T-cell (primary cell): ENCODE measurements at places on chromosomes 16 and 17. TPM values are rescaled to one million over a fixed set of nuclear protein-coding genes. Genes with fewer than 3 reads are reported as not detected.

Gene PIP4K2B
- 36.4 TPM for total RNA-seq

Gene KRT40
- total RNA-seq: not detected

DNA sequence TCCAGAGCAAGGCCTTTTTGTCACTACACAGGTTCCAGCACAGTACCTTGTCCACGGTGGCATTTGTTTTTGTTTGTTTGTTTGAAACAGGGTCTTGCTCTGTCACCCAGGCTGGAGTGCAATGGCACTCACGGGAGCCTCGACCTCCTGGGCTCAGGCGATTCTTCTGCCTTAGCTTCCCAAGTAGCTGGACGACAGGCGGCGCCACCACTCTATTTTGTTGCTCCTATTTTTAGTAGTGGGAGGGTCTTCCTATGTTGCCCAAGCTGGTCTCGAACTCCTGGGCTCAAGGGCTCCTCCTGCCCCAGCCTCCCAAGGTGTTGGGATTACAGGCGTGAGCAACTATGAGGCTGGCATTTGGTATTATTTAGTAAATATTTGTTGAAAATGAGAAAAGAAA, 10.3 kb downstream of the MRC2 start:
- DNase-seq: no peak

Gene GNPTG
- total RNA-seq: 64.1 TPM

DNA sequence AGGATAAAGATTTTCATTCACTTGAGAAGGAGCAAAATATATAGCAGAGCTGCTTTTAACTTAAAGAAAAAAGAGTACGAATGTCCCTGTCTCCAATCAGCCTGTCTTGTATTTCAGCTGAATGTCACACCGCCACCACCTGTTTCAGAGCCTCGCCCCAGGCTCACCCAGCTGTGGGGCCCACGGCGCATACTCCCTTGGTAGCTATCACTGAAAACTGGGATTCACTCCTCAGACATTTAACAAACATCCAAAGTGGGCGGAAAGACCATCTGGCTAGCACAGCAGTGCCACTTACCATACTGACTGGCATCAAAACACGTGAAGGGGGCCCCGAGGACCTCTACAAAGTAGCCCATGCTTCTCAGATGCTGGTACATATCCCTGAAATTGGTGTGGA, 25.4 kb upstream of the SLC38A8 start:
- DNase-seq: no peak

- no peak for DNase-seq
Measured at GRCh38 chr17:66612993-66613392, 221.9 kb upstream of the CACNG5 start.

GRCh38 chr16:14307059-14307526, 236.0 kb downstream of the MRTFB start:
- no peak for DNase-seq

DNA sequence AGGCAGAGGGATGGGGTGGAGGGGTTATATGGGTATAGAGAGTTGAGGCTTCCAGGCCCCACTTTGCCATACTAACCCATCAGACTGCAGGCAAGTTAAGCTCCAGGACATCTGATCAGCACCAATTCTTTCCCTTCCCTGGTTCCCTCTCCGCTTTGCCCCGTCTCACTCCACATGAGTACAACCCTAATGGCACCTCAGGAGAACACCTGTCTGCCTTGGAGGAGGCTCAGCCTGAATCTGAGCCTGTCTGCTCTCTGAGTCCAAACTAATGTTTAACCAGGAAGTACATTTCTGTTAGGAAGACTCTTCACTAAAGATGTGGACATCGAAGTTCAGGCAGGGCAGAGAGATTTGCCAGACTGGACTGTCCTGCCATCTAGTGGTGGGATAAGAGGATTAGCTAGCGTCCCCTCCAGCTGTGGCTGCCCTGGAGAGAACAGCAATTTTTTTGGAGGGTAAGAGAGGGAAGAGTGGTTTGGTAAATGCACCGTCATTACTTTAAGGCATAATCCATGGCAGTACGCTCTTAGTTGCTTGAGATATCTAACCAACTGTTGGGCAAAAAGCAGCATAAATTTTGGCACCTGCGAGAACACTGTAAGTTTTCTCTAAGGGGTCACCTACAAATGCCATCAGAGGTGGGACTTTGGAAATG, 29.2 kb upstream of the LRRC75A start:
- DNase-seq: peak; percentile 46

Gene TP53TG3F
- not detected for total RNA-seq

Gene SRSF2
- 382 TPM for total RNA-seq

DNA sequence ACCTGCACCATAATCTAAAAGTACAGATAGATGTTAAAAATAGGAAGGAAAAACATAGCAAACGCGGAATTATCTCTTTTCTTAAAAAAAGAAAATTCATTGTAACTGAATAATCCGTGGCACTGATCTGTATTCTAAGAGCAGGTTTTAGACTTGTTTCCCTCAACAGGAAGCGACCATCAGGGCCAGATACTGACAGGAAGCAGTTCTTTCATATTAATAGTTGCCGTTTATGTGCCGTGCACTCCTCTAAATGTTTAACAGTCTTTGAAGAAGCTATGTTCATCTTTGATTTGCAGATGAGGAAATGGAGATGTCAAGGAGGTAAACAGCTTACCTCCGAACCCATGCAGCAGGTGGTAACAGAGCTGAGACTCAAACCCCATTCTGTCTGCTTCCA, 23.6 kb downstream of the DYNLRB2 start:
- DNase-seq: no peak

- no peak for DNase-seq
Measured at GRCh38 chr17:64164596-64165285, 34.8 kb upstream of the ERN1 start.

Gene PLXDC1
- 9.0 TPM for total RNA-seq

DNA sequence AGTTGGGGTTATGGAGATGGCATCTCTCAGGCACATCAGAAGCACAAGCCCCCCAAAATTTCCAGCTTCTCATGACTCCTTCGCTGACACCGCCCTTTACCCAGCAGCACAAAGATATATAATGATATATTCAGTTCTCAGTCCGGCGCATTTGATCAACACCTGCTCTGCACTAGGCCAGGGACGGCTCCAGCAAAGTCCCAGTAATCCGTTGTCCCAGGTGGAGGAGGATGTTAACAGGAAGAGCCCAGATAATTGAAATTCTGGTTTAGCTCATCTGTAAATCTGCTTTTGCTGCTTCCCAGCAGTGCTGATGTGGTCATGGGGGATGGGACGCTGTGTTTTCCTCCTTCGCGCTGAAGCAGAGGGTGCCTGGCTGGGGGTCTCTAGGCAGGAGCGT, 131.5 kb downstream of the OR1D5 start:
- DNase-seq: no peak
